ELR (cell line): ENCODE measurements at places on chromosomes 5 and 9.

- no peak for DNase-seq
These were observed 7.2 kb downstream of the GNA14 start for GRCh38 chr9:77640741-77641580.

GRCh38 chr9:26748449-26749058 is 144.0 kb downstream of the CAAP1 start:
- DNase-seq = no peak

DNA sequence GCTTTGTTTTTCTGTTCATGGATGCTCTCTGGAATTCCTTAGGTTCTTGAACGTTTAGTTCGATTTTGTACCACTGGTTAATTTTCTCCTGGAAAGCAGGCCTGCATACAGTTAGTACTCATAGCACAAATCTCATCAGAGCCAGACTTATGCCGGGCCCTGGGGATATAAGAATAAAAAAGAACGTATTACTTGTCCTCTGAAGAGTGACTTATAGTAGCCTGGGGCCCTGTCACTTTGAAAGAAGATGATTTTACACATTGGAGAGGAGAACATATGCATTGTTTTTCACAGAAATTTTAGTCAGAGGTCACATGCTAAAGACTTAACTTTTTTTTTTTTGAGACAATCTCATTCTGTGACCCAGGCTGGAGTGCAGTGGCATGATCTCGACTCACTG is 50.3 kb downstream of the ZNF462 start:
- no peak for DNase-seq

DNA sequence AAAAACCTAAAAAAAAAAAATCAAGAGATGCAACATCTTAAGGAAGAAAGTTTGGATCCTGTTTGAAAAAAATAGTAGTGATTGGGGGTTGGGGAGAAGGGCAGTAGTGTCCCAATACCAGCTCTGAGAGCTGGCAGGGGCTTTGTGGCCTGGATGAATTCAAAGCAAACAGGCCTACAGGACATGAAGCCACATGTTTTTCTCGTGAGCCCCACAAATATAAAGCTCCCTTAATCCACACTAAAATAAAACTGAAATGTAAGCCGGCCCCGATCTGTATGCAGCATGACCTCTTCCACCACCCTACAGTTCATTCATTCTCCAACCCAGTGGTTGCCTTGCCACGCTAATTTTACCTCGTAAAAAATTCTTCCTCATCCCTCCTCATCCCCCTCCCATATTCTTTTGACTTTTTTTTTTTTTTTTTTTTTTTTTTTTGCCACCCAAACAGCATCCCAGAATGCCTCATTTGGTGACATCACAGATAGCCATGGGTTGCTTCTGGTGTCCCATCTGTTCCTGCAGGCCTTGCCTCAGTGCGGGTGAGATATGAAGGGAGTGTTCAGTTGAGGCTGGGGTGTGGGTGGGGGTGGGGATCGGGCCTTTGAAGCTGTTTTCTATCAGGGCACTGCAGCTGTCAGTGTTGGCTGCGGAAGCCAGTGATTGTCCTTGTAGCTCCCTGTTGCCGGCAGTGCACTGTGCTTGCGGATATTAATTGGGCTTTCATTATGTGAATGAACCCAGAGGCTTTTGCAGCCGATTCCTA is 81.6 kb upstream of the NFIB start:
- DNase-seq = no peak

- no peak for DNase-seq
These were observed 908.0 kb upstream of the COX7C start for GRCh38 chr5:85709728-85710127.

DNA sequence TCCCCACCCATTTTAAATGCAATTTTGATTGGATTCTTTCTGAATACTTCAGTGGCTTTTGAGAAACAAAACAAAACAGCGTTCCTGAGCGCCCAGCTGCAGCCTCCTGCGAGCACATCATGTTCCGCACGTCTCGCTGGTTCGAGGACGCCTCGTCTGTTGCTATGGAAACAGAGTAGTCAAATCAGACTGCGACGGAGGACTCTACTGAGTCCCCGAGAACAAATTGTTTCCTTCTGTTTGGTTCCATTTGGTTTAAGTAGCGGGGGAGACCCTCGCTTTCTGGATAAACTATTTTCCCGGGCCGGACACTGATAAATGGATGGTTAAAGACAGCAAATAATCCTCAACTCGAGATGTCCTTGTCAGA is 69.0 kb downstream of the SLC28A3 start:
- peak; percentile 74 for DNase-seq
